ENCODE measurements at places on chromosomes 2 and 18.

- no peak for DNase-seq
Measured at GRCh38 chr18:10558243-10558966, 32.6 kb downstream of the NAPG start.

GRCh38 chr2:180699657-180700361 is 280.6 kb upstream of the UBE2E3 start:
- no peak for DNase-seq

GRCh38 chr2:42854207-42854818 is 61.9 kb upstream of the HAAO start:
- peak; percentile 50 for DNase-seq

DNA sequence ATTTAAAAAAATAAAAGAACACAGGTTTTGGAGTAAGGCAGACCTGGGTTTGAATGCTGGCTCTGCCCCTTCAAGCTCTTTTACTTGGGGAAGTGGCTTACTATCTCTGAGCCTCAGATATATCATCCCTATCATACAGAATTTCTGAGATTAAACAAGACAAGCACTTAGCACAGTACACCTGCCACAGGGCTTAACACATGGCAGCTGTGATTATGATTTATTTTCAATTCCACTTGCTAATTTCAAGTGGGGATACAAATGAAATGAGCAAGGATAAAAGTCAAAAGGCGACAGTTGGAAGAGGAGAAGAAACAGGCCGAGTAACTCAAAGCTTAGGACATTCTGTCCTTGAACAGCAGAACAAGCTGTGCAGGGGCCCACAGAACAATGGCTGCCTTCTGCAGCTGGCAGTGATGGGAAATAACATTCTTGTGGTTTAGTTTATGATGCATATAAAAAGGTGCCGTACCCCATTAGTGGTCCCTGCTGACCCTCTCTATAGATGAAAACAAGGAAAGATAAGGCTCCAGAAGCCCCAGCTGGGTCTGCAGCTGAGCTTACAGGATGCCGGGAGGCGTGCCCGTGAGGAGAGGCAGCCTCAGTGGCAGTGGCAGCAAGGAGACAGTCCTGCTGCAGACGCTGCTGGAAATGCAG is 45.3 kb downstream of the KIF3C start:
- DNase-seq = no peak

DNA sequence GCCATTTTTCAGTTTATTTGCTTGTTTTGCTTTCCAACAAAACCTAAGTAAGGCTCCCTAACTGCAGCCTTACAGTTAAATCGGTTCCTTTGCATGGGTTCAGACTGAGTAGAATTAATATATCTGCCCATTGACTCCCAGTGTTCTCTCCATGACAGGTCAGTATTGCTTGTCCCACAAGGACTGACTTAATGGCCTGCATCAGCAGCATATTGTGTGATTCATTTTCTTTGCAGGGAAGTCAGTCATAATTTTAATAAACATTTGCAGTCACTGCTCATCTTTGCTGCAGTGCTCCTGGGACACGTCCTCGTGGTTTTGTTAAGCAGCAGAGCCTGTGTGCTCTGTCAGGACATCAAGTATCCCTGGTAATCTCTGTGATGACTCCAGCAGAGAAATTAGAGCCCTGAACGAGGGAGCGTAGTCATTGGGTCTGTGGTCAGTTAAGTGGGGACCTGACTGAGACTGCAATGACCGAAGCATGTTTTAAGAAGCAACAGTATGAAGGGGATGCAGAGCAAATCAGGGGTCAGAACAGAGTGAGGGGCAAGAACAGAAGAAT is 93.3 kb downstream of the CDH20 start:
- DNase-seq = no peak

GRCh38 chr2:54073796-54074195 is 41.6 kb upstream of the ACYP2 start:
- DNase-seq = no peak

DNA sequence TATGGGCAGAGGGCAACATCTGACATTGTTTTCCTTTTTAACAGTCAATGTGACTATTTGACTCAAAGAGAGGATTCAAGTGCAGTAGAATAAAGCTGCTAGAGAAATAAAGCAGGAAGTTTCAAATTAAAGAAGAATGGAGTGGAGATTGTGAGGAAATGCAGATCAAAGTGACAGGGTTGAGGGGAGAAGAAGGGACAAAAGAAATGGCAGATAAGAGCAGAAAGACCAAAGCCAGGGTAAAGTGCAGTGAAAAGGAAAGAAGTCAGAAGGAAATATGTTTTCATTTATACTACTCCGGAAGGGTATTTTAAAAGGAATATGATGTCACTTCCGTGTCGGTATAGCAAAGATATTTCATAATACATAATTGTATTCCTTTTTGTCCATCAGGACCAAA is 297.5 kb upstream of the CRIM1 start:
- no peak for DNase-seq

GRCh38 chr18:3250237-3251107 is 2.9 kb downstream of the MYL12A start:
- DNase-seq = peak; percentile 69

DNA sequence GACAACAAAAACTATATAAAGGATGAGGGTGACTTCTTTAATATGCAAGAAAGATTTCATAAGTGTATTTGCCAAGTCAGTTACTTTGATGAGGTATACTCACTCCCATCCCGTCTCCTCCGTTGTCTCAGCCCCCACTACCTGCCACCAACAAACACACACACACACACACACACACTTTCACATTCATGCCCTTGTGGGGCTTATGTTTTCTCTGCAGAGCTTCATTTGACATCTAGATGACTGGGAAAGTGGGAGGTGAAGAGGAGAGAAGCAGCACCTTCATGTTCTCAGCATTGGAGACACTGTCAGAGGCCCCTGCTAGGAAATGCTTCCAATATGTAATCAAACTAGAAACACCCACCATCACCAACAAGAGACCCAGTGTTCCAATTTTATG is 22.5 kb upstream of the TXNDC2 start:
- no peak for DNase-seq

- DNase-seq = no peak
Measured at GRCh38 chr2:52288596-52288995, 1256.7 kb upstream of the NRXN1 start.

GRCh38 chr2:102051692-102052277 is 60.0 kb downstream of the IL1R2 start:
- peak; percentile 74 for DNase-seq

GRCh38 chr2:2645162-2645855 is 314.2 kb upstream of the MYT1L start:
- no peak for DNase-seq

DNA sequence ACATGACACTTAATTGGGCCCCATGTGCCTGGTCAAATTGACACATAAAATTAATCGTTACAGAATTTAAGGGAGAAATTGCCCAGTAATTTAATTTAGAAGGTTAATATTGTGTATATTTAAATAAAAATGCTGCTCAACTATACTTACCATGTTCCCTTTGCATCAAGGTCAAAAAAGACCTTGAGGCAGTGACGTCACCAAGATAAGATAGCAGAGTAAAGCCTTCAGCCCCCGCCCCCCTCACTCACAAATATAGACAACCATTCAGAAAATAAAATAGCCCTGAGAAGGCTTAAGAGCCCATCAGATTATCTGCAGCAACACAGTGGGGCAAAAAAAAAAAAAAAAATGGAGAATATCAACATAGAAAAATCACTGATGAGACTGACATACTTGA is 785.7 kb downstream of the CCDC85A start:
- no peak for DNase-seq

DNA sequence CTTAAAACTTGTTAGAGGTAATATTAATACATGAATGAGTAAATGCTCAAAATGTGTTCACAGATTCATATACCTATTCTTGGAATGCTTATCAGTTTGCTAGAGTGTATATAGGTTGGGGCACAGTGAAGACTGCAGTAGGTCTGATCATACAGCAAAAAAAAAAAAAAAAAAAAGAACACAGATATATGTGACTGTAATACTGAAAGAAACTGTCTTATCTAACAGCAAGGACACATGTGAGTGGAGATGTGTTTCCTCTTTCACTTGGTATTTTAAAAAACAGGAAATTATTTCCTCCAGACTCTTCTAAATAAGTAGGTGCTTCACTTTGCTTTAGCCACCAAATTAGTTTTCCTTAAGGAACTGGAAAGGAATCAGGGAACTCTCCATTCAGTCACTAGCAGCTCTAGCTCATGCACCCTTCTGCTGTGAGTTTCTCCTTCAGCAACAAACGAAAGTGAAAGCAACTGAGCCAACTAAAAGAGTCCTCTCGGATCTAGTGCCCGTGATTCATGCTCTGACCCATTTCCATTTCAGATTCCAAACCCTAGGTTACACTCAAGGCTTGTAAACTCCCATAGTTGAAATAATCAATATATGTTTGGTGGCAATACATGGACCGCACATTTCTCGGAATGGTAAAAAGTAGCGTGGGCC is 98.5 kb downstream of the DSEL start:
- DNase-seq = peak; percentile 82

DNA sequence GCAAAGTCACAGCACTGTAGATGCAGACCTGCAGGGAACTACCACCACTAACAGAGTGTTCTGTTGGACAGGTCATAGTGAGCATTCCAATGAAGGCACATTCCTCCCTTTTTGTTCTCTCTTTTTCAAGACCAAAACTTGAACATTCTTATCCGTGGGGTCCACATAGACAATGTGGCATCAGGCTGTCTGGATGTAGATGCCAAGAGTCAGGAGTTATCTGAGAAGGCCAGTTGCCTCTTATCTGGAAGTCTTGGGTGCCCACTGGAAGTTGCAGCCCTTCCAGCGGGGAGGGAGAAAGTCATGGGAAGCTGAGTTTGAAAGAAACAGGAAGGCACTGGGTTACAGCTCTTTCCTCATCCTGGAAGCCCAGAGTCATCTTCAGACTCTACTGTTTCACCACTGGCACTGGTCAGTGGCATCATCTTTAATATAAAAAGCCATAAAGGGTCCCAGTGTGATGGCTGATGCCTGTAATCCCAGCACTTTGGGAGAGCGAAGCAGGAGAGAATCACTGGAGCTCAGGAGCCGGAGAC is 61.4 kb downstream of the FAM161A start:
- DNase-seq = no peak

DNA sequence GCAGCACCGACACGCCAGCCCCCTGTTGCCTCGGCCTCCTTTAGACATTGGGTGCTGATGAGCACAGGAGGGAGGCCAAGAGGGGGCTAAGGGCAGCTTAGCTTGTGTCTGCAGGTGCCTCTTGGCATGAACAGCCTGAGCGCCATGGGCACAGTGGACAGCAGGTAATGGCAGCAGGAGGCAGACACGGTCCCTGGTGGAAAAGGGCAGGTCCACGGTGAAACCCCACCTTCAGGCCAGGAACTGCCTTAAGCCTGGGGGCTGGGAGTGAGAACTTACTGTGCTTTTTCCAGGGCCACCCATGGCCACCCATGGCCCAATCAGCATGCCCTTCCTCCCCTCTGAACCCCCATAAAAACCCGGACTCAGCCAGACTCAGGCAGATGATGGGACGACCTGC is 633.4 kb upstream of the TMEFF2 start:
- no peak for DNase-seq

GRCh38 chr2:181376442-181376841 is 80.7 kb upstream of the ITGA4 start:
- DNase-seq = no peak

GRCh38 chr2:122886479-122887145 is 1131.2 kb downstream of the TSN start:
- no peak for DNase-seq

DNA sequence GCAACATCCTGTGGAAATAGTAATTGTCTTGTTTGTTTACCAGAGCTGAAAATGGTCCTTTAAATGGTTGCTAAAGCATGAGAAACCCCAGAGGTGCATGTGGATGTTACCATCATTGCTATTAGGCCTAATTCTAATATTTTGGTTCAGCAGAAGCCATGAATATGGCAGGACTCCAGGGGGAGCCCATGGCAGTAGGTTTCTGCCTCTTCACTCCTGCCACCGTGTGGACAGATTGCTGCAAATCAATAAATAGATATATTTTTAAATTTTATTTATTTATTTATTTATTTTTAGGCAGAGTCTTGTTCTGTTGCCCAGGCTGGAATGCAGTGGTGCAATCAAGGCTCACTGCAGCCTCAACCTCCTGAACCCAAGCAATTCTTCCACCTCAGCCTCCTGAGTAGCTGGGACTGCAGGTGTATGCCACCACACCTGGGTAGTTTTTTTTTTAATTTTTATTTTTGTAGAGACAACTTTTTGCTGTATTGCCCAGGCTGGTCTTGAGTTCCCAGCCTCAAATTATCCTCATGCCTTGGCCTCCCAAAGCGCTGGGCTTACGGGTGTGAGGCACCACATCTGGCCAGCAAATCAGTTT is 54.9 kb upstream of the CAPN13 start:
- DNase-seq = peak; percentile 56

DNA sequence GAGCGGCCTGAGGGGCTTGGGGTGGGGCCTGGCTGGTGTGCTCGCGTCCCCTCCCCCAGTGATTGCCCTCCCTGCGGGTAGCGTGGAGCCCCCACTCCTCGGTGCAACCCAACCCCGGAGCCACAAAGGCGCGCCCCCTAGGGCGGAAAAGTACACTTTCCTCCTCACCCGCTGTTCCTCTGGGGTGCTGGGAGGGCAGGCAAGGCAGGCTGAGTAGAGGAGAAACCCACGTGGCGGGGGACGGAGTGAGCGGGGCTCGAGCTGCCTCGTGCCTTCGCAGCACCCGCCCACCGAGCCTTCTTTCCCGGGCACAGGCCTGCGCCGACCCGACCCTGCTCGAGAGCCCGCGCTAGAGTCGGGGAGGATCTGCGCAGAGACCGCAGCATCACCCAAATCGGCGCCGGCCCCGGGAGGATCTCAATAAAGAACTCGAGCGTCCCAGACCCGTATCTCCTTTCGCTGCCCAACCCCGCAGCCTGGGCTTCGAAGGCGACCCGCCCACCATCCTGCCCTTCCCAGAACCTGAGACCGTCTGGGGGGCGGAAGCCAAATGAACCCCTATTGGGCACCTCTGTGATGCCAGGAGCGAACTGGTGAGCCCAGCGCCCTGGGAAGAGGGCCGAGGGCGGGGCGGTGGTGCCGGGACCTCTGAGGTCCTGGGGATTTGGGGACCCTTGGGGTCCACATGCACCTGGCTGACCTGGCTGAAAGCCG is 1.5 kb downstream of the UCN start:
- DNase-seq = no peak

- DNase-seq = peak; percentile 89
Measured at GRCh38 chr2:9112079-9112721, 94.4 kb upstream of the ASAP2 start.

Measured in mesenchymal stem cell (in vitro differentiated cells and primary cell).